ENCODE measurements at places on chromosomes 5 and 9.
A peak's percentile ranks its signal among the peaks of the same experiment; 100 is the strongest.

- no peak for DNase-seq
These were observed 1290.2 kb upstream of the WWC1 start for GRCh38 chr5:167001246-167001645.

GRCh38 chr5:81773161-81773560 is 22.3 kb upstream of the SSBP2 start:
- DNase-seq = no peak

- no peak for DNase-seq
These were observed 123.0 kb downstream of the GALNT10 start for GRCh38 chr5:154313360-154314017.

GRCh38 chr5:108516785-108517184 is 134.9 kb upstream of the FBXL17 start:
- no peak for DNase-seq

- DNase-seq = no peak
These were observed 110.5 kb downstream of the PHF2 start for GRCh38 chr9:93686880-93687236.

DNA sequence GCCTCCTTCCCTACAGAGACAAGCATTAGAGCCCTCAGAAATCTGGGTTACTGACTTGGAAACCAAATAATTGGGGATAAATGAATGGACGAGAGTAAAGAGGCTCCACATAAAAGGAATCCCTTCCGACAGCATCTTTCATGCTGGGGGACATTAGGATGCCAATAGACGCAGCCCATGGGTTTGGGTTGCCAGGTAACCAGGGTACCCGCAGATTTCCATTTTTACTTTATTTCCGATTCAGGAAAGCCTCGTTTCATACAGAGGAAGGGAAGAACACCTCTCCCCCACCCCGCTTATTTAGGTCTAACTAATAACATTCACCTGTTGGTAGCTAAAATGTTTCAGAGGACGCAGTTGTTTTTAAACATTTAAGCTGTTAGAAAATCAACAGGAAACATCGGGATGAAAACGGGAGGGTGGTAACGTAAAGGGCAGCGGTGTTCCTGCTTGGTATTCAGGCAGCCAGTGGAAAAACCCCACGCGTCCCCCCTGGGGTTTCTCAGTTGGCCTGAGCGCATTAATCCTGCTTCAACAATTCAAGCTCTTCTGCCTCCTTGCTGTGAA is 179.5 kb downstream of the YTHDC2 start:
- DNase-seq = no peak

- DNase-seq = peak; percentile 7
These were observed 248.9 kb downstream of the PIK3R1 start for GRCh38 chr5:68464424-68464823.

DNA sequence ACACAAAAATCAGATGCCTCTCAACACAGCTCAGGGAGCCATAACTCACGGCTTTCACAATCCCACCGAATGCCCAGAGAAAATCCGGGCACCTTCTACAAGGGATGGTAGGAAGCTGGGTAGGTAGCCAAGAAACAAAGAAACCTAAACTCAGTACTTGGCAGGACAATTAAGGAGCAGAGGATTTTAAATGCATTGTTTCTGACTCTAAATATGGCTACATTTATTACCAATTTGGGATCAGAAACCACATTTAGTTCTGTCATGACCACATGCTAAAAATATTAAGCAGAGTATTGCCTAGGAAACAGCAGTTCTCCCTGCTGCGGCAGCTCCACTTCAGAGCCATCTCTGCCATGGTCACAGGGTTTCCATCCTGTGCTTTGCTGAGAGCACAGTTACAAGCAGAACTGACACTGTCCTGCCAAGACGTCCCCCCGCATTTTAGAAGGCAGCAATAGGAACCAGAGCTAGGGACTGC is 57.5 kb downstream of the SIL1 start:
- DNase-seq = no peak

- no peak for DNase-seq
These were observed 982.5 kb downstream of the TLE4 start for GRCh38 chr9:80554301-80554700.

- DNase-seq = no peak
These were observed 108.1 kb downstream of the LHFPL2 start for GRCh38 chr5:78540335-78541085.

DNA sequence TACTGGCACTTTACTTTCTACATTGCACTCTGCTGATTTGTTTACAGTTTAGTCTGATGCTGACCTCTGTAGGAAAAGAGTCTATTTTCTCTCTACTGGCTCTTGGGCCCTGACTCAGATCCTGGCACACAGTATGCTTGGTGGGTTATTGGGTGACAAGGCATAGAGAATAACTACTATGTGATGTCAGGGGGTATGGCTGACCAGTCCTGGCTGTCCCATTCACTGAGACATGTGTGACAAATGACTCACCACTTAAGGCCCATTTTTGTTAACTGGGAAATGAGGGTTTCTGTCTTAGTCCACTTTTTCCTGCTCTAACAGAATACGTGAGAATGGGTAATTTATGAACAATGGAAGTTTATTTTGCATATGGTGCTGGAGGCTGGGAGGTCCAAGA is 66.4 kb downstream of the DAPK1 start:
- no peak for DNase-seq

DNA sequence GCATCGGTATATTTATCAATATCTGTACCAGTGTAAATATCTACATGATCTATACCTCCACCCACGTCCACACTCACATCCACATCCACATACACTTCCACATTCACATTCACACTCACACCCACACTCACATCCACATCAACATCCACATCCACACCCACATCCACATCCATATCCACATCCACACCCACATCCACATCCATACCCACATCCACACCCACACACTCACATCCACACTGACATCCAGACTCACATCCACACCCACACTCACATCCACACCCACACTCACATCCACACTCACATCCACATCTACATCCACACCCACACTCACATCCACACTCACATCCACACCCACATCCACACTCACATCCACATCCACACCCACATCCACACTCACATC is 189.2 kb downstream of the IRX1 start:
- no peak for DNase-seq

DNA sequence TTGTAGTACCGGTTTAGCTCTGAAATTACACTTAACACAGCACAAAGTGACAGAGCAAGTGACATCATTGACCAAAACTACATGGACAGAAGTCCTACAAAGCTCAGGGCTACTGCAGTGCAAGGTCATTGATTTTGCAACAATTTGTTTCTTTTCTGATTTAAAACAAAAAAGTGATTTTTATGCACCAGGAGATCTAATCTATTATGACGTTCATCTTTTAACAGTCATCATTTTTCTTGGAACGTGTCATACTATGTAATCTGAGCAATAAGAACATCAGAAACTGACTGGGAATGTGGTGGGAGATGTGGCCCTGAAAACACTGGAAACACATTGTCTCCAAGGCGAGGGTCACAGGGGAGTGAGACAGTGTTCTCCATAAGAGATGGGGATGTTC is 17.4 kb upstream of the ZFAND5 start:
- DNase-seq = no peak

- DNase-seq = no peak
These were observed 149.5 kb downstream of the C9orf50 start for GRCh38 chr9:129471201-129472019.

DNA sequence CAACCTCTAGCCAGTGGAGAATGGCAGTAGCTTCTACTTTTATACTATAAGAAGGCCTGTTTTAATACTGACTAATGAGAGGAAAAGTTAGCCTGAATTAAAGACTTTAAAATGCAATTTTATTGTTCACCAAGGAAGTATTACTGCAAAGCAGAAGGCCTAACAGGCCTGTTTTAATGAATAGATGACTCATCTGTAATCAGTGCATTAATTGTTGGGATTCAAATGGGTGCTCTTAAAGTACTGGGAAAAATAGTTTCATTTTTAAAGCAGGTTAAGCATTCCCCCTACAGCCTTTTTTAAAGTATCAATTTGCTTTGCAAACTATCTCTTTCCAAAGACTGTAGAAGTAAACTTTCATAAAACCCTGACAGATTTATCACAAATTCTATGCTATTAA is 147.7 kb downstream of the SIL1 start:
- DNase-seq = no peak

GRCh38 chr9:2616692-2617377 is 4.8 kb upstream of the VLDLR start:
- no peak for DNase-seq

DNA sequence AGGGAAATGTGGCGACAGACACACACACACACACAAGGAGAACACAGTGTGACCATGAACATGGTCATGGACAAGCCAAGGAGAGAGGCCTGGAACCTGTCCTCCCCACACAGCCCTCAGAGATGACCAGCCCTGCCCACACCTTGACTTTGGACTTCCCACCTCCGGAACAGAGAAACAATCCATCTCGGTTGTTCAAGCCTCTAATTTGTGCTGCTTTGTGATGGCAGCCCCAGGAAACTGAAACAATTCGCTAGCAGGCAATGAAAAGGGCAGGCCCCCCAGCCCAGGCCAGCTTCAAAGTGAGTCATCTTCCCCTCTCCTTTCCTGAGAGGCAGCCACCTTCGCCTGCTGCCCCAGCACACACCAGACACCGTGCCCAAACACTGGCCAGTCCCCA is 47.7 kb downstream of the NSUN2 start:
- DNase-seq = no peak

DNA sequence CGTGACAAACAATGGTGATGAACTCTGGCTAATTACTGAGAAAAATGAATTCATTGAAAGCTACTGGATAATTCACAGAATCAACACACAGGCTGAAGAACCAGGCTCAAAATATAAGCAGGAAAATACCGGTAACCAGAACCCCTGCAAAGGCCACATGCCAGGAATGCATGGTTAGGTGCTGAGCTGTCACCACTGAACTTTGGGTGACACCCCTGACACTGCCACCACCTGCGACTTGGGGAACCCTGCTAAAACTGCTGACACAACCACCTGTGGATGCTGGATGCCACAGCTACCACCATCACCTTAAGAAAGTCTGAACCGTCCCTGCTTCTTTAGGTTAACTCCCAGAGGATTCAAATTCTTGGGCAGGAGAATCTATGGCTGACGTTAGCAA is 72.0 kb upstream of the NR4A3 start:
- no peak for DNase-seq

DNA sequence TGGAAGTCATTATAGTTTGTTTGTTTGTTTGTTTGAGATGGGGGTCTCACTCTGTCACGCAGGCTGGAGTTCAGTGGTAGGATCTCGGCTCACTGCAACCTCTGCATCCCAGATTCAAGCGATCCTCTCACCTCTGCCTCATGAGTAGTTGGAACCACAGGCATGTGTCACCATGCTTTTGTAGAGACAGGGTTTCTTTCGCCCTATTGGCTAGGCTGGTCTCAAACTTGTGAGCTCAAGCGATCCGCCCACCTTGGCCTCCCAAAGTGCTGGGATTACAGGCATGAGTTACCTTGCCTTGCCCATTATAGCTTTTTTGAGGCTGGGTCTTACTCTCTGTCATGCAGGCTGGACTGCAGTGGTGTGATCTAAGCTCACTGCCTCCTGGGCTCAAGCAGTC is 28.8 kb downstream of the NSD1 start:
- DNase-seq = no peak

GRCh38 chr5:108249095-108249784 is 132.7 kb downstream of the FBXL17 start:
- DNase-seq = no peak

DNA sequence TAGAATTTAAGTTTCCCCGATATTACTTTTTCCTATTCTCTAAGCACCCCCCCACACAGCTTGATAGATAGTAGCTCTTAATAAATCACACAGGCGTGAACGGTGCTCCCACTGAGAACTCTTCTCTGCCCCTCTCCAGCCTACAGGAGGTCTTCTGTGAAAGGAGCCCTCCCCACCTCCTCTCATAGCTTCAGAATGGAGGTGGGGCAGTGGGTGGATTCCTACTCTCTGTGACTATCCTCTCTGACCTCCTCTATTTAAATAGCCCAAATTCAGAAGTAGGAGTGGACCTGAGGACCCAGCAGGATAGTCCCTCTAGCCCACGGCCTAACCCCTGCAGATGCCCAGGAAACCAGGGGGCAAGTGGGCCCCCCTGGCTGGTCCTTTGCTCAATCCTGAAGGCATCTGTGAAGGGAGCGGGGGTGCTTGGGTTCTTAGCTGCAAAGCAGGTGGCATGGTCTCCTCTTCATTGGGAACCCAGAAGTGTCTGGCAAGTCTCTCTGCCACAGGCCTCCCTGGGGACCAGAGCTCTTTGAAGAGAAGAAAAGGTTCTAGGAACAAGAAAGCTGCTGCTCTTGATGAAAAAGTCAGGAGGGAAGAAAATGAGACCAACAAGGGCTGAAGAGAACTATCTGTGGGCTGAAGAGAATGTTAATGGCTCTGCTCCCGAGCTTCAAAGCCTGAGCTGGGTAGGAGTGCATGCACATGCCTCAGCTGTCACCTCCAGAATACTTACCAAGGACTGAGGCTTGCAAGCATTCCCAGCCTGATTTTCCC is 21.1 kb upstream of the HSPA9 start:
- no peak for DNase-seq

- DNase-seq = no peak
These were observed 14.3 kb upstream of the MGAT1 start for GRCh38 chr5:180816608-180817534.

- DNase-seq = no peak
These were observed 30.6 kb downstream of the PLPP7 start for GRCh38 chr9:131320031-131320685.

- DNase-seq = no peak
These were observed 30.2 kb downstream of the SREK1 start for GRCh38 chr5:66174338-66174737.

GRCh38 chr5:137348759-137349158 is 150.4 kb downstream of the SPOCK1 start:
- DNase-seq = no peak

DNA sequence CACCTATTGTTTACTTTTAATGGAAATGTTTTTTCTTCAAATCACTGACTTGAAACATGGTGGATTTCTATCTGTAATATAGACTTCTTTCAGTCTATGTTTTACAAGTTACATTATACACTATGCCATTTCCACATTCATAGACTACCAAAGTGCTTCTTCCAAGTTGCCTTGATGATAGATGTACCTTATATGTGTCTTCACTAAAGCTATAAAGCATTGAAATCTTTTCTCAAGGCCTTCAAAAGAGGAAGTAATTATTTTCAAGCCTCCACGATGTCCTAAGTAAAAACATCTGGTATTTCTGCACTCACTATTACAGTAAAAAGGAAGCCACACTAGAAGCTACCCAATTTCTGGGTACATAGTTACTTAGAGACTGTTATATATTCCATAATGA is 113.3 kb downstream of the FGF10 start:
- DNase-seq = no peak

DNA sequence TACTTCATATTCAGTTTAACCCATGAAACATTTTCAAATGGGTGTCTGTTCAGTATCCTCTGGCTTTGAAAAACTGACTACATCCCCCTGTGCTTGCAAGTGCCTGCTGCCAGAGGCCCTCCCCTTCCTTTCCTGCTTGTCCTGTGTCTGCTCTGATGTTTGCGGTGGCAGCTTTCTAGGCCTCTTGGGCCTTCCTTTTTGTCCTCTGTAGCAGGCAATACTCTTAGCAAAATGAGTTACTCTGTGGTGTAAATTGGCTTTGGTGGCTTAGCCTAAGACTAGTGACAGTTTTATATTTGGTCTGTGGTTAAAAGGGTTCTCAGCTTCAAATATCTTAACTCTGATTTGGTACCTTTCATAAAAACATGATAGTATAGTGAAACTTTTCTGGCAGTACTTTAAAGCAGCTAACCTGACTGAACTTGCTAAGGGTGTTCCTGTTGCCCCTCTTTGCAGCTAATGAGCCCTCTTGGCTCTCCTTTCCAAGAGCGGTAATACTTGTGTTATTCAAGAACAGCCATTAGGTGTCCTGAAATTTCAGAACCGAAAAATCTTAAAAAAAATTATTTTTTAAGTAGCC is 76.6 kb downstream of the GOLM1 start:
- no peak for DNase-seq

Measured in activated gamma-delta T cell (primary cell).